PC-9 (cell line): ENCODE measurements at places on chromosomes 13 and 19. TPM values are rescaled to one million over a fixed set of nuclear protein-coding genes. Genes with fewer than 3 reads are reported as not detected.

DNA sequence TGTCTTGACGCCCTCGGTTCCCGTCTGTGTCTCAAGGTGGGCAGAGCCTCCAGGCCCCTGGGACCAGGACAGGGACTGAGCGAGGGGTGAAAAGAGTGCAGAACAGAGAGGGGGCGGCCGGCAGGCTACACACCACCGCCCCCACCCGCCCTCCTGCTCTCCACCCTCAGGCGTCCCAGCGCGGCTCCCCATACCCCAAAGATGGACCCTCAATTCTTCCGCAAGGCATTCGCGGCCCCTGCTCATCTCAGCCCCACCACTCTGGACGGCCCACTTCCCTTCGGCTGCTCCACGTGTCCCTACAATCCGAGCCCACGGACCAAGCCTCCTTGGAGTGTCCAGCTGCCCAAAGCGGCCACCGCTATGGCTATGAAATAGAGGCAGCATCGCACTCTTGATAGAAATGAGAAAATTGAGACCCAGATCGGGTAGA, 1.8 kb downstream of the KLF16 start:
- DNase-seq, result no peak

- DNase-seq, result no peak
These were observed 7.9 kb upstream of the SLC7A9 start for GRCh38 chr19:32877323-32877912.

GRCh38 chr13:40464337-40465014, 202.0 kb downstream of the FOXO1 start:
- DNase-seq, result no peak

Gene RXFP2
- total RNA-seq, result not detected in 2 replicates

Gene FFAR3
- total RNA-seq, result not detected in 2 replicates

Gene ZGLP1
- total RNA-seq, result 7.5 and 10.2 TPM in 2 replicates

Gene RGS9BP
- total RNA-seq, result 0.85 and 1.1 TPM in 2 replicates

Gene CEACAM19
- 4.8 and 8.0 TPM in 2 replicates for total RNA-seq

- peak; percentile 40 for DNase-seq
These were observed 673 bp downstream of the SPATA13 start for GRCh38 chr13:24161010-24161775.

Gene NLRP4
- total RNA-seq, result 1.6 and 1.7 TPM in 2 replicates

DNA sequence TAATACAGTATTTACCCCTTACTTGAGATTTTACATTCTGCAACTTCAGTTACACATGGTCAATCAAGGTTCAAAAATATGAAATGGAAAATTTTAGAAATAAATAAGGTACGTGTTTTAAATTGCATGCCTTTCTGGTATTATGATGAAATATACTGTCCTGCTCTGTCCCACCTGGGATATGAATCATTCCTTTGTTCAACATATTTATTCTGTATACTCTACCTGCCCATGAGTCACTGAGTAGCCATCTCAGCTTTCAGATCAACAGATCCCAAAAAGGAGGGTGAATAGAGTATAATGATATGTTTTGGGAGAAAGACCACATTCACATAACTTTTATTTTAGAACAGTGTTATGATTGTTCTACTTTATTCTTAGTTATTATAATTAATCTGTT, 37.8 kb downstream of the STOML3 start:
- DNase-seq, result no peak

DNA sequence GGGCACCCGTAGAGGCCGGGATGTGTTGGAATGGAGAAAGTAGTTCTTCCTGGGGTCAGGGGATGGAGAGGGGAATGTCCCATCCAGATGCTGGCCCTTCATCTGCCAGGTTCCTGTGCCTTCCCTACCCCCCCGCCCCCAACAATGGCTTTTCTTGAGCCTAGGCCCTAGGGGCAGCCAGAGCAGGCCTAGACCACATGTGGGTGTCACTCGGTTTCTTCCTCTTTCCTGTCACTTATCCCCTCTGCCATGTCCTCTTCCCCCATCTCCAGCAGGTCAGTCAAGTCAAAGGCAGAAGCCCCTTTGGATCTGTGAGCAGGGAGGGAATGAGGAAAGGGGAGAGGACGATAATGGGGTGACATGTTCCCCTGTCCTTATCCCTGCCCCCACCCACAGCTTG, 36.4 kb downstream of the LYL1 start:
- DNase-seq, result no peak

Gene ZNF112
- total RNA-seq, result 3.5 and 7.8 TPM in 2 replicates

Gene CRX
- total RNA-seq, result not detected in 2 replicates

Gene MPV17L2
- 11.2 and 12.1 TPM in 2 replicates for total RNA-seq

DNA sequence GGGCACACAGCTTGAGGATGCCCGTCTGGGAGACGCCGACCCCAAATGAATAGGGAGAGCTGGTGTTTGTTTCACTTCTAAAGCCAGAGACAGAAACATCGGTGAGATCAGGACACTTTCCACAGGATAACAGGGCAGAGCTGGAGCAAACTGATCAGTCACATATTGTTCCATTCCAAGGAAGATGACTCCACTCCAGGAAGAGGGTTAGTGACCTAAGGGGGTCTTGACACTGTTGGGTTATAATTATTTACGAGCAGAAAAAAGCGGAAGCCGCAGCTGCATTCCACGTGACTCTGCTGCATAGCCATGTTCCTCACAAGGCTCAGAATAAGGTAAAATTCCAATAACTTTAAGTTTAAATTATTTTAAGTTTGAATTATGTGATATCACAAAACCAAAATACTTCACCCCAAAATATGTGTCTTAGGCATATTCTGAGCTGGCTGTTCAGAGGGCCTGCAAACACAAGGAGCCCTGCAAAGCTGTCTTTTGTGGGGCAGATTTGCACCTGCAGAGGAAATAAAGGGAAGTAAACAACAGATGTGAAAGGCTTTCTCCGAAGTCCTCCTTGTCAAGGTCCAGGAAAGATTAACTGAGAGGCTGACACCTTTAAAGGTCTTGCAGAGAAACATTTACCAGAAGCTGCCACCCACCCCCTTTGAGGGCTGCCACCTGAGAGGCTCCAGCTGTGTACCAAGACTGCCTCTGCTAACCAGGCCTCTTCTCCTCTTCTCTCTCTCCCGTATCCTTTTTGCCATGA, 819.2 kb downstream of the UQCRFS1 start:
- DNase-seq, result no peak

- peak; percentile 36 for DNase-seq
These were observed 501.5 kb downstream of the SUCLA2 start for GRCh38 chr13:47499358-47500150.

- no peak for DNase-seq
These were observed 15.3 kb upstream of the ERICH6B start for GRCh38 chr13:45630791-45631190.
